ENCODE measurements at places on chromosomes 4 and X.

- peak; percentile 41 for DNase-seq
These were observed 409 bp downstream of the UGDH start for GRCh38 chr4:39526765-39527295.

GRCh38 chrX:109952050-109952449 is 50.9 kb upstream of the TMEM164 start:
- no peak for DNase-seq

DNA sequence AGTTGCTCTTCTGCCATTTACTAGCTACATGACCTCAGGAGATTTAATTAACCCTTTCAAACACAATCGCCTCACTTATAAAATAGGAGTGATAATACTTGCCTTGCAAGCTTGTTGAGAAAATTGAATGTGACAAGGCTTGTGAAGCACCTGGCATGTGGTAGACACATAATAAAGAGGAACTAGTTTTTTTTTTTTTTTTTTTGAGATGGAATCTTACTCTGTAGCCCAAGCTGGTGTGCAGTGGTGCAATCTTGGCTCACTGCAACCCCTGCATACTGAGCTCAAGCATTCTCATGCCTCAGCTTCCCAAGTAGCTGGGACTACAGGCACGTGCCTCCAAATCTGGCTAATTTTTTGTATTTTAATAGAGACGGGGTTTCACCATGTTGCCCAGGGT is 73.7 kb upstream of the STIM2 start:
- DNase-seq, result peak; percentile 89

GRCh38 chrX:18992829-18993228 is 8.9 kb upstream of the PHKA2 start:
- DNase-seq, result no peak

DNA sequence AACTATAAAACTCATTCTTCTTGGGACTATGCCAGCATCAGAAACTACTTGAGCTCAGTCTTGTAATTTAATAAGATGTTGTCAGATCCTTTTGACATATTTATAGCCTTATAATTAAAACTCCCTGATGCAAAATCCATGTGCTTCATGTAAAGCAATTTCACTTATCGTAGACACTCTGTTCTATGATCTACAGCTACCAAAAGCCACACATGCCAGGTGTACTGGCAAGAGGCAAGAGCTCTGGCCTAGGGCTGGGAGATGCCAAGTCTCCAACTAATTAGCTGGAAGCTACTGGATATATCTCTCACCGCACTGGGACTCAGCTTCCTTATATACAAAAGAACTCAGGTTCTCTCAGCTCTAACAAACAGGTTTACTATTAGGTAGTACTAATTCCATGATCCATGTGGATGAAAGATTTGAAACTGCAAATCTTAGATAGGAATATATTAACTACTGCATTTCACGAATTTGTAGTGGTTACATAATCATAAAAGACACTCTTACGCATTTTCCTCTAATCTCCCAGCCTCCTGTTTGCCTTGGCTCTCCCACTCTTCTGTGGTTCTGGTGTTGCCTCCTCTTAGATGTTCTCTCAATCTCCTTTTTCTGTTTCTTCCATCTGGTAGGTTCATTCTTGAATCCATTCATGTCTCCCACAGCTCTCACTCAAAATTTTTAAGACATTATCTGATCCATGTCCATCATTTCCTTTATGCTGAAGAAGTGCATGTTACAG is 103.0 kb downstream of the HHIP start:
- no peak for DNase-seq

- DNase-seq, result no peak
These were observed 274.8 kb upstream of the TENM3 start for GRCh38 chr4:181968371-181968770.

GRCh38 chrX:139126493-139126892 is 404.0 kb upstream of the F9 start:
- DNase-seq, result peak; percentile 46

- DNase-seq, result no peak
These were observed 891 bp downstream of the TLR2 start for GRCh38 chr4:153684971-153685371.

GRCh38 chr4:181475359-181475758 is 767.8 kb upstream of the TENM3 start:
- no peak for DNase-seq

DNA sequence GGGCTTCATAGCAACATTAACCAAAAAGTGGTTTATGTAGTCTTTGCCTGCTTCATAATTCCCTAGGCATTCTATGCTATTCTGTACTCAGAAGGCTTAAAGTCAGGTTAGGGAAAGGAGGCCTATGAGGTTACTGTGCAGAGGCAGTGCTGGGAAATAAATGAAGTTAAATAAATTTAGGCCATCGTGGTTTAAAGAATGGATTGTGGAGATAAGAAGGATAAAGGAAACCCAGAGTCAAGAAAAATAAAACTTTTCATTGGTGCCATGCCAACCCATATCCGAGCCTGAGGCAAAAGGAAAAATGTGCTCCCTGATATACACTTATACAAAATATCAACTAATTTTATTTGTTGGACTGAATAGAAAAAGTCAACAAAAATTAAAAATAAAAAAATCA is 70.2 kb downstream of the AR start:
- DNase-seq, result no peak

GRCh38 chrX:30649859-30650258 is 3.4 kb upstream of the GK start:
- peak; percentile 16 for DNase-seq

DNA sequence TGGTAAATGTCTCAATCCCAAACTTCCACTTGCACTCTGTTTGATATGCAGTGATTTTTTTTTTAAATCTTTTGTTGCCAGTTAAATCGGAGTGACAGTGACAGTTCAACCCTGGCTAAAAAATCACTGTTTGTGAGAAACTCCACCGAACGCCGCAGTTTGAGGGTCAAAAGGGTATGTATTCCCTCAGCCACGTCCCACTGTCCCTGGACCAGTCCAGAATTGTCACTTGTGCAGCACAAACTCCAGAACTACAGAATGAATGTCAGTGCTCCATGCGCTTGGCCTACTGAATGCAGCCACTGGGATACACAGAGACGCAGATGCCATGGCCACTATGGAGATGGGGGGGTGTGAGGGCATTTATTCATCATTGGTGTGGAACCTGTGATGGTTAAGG is 34.2 kb downstream of the CLDN22 start:
- DNase-seq, result no peak

GRCh38 chr4:39664828-39665731 is 26.4 kb upstream of the SMIM14 start:
- DNase-seq, result no peak
